ENCODE measurements at places on chromosomes 6 and 20.

GRCh38 chr6:157575436-157576145 is 194.6 kb downstream of the ZDHHC14 start:
- DNase-seq = no peak

GRCh38 chr6:149468179-149468578 is 16.6 kb downstream of the ZC3H12D start:
- no peak for DNase-seq

- DNase-seq = peak; percentile 46
These were observed 103.2 kb upstream of the BEND6 start for GRCh38 chr6:56851541-56852259.

GRCh38 chr6:121956782-121957181 is 442.7 kb upstream of the HSF2 start:
- no peak for DNase-seq

DNA sequence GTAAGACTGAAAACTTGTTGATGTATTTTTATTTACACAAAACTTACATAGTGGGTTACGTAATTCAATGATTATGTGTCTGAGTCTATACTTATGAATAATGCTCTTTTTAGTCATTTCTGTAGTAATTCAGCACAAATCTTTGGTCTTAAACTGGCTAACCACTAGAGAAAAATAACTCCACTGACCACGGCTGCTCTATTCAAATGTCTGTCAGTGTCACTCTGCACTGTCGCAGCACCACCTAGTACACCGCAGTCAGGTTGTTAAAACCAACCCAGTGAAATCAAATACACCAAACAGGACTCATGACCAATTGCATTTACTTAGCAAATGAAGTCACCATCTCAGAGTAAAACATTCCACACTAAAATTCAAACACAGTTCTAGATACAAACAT is 93.5 kb upstream of the CCDC28A start:
- DNase-seq = no peak

DNA sequence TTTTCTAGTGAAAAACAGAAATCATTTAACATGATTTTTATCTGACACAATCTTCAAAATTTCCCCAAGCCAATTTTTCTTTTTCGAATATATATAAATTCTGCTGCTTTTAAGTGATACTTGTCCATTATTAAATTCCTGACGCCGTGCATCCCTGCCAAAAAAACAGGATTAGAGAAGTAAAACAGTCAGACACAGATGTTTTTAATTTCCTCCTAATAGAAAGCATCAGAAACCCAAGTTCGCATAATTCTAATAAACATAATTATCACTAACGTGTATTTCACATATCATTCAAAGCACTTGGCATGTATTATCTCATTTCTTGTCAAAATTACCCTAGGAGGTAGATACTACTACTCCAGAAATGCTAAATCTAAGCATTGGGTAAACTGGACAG is 179.5 kb downstream of the ZFP64 start:
- no peak for DNase-seq

GRCh38 chr6:138188278-138188941 is 26.7 kb downstream of the ARFGEF3 start:
- DNase-seq = no peak

- no peak for DNase-seq
These were observed 17.9 kb downstream of the CD40 start for GRCh38 chr20:46135856-46136633.

DNA sequence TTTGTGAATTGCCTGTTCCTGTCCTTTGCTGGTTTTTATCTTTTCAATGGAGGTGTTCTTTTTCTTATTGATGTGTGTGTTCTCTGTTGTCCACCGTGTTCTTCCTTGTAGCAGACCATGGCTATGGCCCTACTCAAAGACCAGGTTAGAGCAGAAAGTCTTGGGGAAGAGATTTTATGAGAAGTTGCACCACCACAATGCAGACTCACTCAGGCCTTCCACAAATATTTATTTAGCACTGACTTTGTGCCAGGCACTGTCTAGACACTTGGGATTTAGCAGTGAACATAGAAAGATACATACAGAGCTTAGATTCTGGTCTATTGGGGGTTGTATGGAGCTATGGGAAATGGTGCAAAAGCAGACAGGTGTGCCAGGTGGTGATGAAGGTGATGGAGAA is 98.8 kb downstream of the DTD1 start:
- DNase-seq = no peak

GRCh38 chr6:37021356-37022129 is 16.1 kb downstream of the FGD2 start:
- DNase-seq = no peak

DNA sequence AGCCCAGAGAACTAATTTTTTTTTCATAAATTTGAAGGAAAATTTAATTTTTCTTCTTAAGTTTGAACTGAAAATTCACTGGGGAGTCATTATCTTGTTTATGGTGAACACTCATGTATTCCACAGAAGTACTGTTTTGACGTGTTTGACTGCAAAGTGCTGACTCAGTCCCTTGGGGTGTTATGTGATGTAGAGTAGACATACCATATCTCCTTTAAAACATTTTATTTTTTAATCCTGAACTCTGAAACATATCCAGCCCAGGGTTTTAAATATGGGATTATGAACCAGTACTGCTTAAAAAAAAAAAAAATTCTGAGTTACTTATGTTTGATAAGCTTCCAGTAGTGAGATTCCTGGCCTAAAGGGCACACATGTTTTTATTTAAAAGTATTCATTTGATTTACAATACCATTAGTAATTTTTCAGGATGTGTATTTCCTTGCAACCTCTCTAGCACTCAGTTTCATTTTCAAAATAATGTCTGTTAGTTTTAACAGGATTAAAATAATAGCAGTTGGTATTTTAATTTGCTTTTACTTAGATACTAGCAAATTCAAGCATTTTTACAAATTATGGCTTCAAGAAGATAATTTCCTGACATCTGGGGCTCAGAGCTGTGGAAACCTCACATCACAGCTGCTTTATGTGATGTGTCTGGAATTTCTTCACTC is 81.7 kb upstream of the PDE10A start:
- DNase-seq = no peak

DNA sequence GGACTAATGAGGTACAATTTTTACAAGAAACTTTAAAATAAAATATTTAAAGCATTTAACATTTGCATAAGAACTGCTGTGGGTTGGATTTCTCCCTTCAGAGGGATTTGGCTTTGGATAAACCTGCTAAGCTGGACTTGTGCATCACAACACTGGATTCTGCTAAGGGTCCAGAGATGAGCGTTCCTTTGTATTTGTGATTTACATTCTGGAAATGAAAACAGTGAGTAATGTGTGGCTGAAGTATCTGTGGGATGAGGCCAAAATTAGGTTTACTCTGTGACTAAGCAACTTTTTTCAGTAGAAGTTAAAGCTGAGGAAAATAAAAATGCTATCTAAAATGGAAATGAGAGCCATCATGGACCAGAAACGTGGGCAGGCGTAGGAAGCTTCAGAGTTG is 494.3 kb downstream of the EPM2A start:
- DNase-seq = no peak

- no peak for DNase-seq
These were observed 33.7 kb upstream of the CCND3 start for GRCh38 chr6:41975276-41975675.

GRCh38 chr6:14861491-14861943 is 384.4 kb upstream of the JARID2 start:
- no peak for DNase-seq

DNA sequence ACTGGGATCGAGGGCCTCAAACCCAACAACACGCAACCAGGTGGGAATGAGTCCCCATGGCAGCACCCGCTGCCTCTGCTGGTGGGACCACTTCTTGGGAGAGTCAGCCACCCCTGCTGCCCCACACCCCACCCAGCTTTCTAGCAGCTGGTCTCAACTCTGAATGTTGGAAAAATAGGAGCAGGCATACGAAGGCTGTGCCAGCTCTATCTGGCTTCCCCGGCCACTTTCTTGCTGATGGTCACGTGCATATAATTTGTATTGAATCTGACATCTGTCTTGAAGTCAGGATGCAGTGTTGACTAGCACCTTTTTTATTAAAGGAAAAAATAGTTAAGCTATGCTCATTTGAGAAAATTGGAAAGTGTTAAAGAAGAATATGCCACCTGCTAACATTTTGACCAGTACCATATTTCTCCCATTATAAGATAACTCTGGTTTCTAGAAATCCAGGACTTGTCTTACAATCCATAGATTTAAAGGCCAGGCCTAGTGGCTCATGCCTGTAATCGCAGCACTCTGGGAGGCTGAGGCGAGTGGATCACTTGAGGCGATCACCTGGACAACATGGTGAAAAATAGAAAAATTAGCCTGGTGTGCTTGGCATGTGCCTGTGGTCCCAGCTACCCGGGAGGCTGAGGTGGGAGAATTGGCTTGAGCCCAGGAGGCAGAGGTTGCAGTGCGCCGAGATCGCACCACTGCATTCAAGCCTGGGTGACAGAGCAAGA is 26.9 kb upstream of the MAPRE1 start:
- no peak for DNase-seq

- no peak for DNase-seq
These were observed 15.8 kb downstream of the MAN1A1 start for GRCh38 chr6:119333707-119334295.

DNA sequence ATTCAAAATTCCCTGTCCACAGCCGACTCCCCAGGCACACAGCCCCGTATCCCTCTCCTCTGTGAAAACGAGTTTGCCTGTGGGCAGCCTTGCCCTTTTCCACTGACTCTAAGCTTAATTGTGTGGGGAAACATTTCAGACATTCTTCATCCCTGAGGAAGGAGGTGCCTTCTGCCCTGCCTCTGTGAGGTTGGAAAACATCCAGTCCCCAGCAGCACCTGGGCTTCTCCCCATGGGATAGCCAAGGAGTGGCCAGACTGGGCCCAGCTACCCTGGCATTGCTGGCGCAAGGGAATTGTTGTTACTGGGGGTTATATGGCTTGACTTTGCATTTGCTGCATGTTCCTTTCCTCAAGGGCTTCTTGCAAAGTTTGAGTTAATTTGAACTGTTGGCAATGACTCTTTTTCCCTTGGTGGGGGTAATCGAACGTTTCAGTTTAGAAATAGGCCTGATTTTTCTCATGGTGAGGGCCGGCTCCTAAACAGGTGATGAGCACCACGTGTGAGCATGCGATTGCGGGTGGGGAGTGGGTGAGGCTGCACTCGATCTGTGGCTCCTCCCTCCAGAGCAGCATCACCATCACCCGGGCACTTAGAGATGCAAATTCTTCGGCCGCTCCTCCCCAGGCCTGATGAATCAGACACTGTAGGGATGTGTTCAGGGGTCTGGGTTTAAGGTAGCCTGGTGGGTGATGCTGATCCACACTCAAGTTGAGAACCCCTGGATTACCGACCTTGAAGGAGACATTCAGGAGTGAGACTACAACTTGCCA is 29.9 kb downstream of the GABRR2 start:
- no peak for DNase-seq

DNA sequence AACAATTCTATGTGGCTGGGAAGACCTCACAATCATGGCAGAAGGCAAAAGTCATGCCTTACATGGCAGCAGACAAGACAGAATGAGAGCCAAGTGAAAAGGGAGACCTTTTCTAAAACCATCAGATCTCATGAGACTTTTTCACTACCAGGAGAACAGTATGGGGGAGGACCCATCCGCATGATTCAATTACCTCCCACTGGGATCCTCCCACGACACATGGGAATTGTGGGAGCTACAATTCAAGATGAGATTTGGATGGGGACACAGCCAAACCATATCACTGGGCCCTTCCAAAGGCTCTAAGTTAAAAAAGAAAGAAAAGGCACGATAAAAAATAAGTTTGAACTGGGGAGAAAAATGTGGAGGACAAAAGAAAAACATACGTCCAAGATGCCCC is 406.9 kb upstream of the CDH4 start:
- DNase-seq = no peak

DNA sequence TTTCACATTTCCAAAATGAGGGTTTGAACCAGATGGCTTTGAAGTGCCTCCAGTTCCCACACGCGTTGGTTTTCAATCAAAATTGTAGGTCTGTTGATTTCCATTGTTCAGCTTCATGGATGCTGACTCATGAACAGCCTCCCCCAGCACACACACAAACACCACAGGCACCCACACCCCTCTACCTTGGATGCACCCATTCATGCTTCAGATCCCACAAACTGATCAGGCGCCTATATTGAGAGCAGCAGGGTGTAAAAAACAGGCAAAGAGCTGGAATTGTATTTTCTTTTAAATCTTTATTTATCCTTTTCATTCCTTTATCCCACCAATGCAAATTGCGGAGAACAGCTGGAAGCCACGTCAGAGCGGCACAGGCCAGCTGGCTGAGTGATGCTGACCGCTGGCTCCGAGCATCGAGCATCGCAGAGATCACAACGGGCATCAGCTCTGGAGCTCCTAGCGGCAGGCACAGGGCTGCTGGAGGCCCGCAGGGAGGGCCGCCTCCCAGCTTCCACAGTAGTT is 29.3 kb upstream of the TBC1D7 start:
- peak; percentile 26 for DNase-seq

GRCh38 chr6:136614994-136615393 is 64.8 kb upstream of the MAP7 start:
- no peak for DNase-seq

DNA sequence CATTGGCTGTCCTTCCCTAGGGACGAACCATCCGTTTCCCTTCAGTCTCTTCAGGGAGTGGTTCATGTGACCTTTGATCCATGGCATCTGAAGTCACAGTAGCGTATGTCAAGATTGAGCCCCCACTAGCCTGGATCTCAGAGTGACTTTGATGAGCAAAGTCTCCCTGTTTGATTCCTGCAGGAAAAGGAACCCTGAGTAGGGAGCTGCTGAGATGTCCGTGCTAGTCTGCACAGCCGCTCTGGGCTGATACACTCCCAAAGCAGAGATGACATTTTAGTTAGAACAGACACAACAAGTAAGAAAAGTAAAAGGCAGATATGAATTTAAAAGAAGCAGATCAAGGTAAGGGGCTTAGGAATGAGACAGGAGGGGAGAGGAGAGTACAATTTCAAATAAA is 899.4 kb downstream of the C6orf118 start:
- DNase-seq = no peak

- DNase-seq = no peak
These were observed 174.6 kb downstream of the LMBRD1 start for GRCh38 chr6:69622230-69622629.

Measured in hypothalamus (tissue), 51 donors.